ENCODE measurements at places on chromosomes 1 and 21.

- DNase-seq = no peak
These were observed 744.2 kb downstream of the USP25 start for GRCh38 chr21:16473988-16474387.

DNA sequence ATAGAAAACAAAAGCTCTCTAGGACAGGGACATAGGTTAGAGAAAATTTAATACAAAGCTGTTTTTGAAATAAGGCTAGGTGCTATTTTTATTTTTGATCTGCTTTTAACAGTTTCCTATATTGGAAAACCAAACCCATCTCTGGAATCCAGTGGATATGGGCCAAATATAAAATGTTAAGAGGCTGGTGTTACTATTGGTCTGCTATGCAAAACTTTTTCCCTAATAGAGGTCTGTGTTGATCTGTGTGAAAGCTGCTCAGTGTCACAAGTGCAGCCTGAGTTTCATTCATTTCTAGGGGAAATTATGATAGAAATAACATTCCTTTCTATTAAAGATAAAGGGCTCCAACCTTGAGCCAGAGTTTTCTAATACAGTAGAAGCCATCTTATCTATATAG is 116.4 kb downstream of the OLFML2B start:
- DNase-seq = no peak

GRCh38 chr21:9763807-9764206 is 757.6 kb upstream of the TPTE start:
- no peak for DNase-seq

GRCh38 chr1:218330043-218330623 is 15.0 kb upstream of the TGFB2 start:
- peak; percentile 56 for DNase-seq

- DNase-seq = no peak
These were observed 7.0 kb upstream of the C1orf174 start for GRCh38 chr1:3907031-3907534.

Measured in fibroblast of gingiva (primary cell).